ENCODE measurements at places on chromosomes 5 and 9.

DNA sequence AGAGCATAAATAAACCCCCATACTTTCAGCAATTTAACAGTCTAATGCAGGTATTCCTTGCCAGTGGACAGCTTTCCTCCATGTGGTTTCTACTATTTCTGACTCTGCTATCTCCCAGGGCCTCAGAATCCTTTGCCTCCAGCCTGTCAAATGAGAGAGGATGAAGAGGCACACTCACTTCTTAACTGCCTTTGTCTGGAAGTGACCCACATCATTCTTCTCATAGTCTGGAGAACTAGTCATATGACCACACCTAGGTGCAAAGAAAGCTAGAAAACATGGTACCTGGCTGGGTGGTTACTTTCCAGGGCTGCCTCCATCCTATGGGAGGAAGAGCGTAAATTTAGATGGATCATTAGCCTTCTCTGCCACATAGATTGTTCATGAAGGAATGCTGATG is 22.5 kb downstream of the PALM2AKAP2 start:
- DNase-seq = no peak

DNA sequence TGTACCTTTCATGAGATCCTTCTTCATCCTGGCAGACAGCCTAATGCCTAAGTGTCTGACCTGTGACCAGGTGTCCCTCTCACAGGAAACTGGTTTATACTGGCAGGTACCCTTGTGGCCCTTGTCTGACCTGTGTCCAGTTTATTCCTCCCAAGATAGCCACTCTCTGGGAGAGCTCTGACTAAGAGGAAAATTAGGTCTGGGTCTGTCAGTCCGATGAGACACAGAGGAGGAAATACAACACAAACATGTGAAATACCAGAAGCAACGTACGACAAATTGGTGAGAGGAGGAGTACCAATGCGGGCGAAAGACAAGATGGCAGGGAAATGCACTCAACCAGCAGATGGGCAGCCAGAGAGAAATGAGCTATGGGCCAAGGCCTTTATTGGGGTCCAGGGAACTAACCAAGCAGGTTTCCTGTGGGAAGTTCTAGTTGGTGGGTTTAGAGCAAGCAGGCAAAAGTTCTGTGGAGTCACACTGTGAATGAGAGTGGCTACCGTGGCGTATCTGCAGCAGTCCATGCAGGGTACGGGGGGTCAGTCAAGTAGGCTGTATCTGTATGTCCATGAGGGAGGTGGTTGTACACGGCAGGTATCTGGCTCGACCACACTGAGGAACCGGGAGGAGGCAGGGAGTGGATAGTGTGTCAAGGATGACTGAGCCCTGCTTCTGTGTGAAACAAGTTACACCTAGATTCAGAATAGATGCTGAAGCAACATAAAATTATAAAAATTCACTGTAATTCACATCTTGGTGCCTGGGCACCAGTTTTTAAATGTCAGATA is 109.0 kb downstream of the MLLT3 start:
- no peak for DNase-seq

GRCh38 chr9:99140685-99141314 is 35.9 kb downstream of the TGFBR1 start:
- peak; percentile 67 for DNase-seq

GRCh38 chr9:128863647-128864046 is 18.1 kb downstream of the KYAT1 start:
- DNase-seq = peak; percentile 81

- peak; percentile 2 for DNase-seq
Measured at GRCh38 chr5:35741126-35741716, 115.5 kb upstream of the IL7R start.

- DNase-seq = no peak
Measured at GRCh38 chr5:162474239-162474638, 406.7 kb downstream of the GABRG2 start.

DNA sequence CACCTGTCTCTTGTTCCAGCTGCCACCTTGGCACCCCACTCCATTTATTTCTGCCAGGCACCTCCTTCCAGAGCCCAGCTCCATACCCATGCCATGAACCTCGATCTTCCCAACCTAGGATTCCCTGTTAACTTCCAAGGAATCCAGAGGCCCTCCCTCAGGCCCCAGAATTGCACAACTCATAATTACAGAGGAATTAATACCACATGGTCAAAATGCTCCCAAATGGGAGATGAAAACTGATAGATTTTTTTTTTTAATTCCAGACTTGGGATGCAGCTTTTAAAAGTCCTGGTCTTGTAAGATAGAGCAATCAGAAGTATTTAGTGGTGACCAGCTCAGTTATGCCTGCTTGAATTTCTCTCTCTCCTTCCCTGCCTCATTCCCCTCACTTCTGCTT is 96.2 kb upstream of the CCDC112 start:
- no peak for DNase-seq

GRCh38 chr5:38424148-38425060 is 132.0 kb downstream of the LIFR start:
- DNase-seq = no peak

- no peak for DNase-seq
Measured at GRCh38 chr9:138025417-138025816, 147.8 kb downstream of the CACNA1B start.

DNA sequence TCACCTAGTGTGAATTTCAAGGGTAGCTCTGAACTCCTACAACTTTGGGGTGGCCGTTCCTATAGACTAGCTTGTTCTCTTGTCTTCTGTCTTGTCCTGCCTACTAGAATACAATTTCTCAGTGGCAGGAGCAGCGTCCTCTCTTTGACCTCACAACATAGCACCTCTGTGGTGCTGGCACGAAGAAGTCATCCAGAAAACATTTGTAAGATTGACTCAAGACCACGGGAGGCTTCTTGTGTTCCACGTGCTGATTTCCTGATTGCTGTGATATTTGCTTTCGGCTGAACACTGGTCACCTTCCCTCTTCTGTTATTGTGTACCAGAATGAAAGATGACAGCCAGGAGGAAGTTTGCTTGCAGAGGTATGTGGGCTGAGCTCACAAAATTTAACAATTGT is 27.0 kb downstream of the SLC1A1 start:
- no peak for DNase-seq

DNA sequence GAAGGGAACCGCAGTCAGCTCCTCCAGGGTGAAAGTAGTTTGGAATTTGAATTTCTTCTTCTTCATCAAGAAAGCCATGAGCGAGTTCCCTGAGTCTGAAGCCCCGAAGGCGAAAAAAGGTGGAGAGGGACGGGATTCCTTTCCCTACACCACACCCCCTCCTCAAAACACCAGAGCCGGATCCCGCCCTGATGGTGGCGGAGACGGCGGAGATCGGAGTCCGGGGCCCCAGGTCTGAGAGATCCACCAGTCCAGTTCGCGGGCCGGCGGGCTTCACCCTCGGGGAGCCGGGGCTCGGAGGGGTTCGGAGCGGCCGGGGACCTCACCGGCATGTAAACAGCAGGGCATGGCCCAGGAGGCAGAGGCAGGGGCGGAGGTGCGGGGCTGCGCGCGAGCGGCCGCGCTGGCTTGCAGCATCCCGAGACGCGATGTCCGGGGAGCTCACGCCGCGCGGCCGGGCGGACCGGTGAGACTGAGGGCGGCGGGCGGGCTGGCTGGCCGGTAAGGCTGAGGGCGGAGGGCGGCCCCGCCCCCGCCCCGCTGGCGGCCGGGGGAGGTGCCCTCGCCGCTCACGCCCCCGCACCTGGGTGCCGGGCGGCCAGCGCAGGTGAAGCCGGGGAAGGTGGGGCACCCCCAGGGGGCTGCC is 606 bp downstream of the EEIG1 start:
- peak; percentile 47 for DNase-seq

- peak; percentile 24 for DNase-seq
Measured at GRCh38 chr5:141077826-141078225, 16.6 kb upstream of the PCDHB2 start.

GRCh38 chr5:124842725-124843595 is 96.5 kb upstream of the ZNF608 start:
- no peak for DNase-seq

- no peak for DNase-seq
Measured at GRCh38 chr9:110995420-110996340, 42.6 kb downstream of the LPAR1 start.

GRCh38 chr5:39948867-39949468 is 524.2 kb upstream of the DAB2 start:
- peak; percentile 81 for DNase-seq

GRCh38 chr9:21579247-21579671 is 97.1 kb upstream of the IFNE start:
- no peak for DNase-seq

DNA sequence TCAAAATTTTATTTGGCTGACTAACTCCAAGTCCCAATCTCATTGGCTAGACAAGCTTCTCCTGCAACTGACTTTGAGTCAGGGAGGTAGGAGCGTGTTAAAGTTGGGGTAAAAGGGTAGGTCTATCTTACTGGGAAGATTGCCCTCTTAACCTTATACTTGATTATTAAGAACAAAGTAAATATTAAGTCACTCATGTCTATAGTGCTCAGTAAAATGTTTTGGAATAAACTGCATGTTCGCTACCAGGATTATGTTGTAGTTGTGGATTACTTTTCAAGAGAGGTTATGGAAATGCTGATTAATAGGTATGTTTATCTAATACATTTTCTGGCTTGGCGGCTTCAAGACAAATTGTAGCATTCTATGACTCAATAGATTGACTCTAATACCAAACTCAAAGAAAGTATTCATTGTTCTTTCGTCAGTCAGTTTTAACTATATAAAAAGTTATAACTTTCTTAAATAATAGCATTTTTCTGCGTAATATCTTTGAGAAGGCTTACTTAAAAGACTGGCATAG is 539.1 kb downstream of the PSAT1 start:
- DNase-seq = no peak

GRCh38 chr9:116594547-116594946 is 92.6 kb upstream of the TRIM32 start:
- DNase-seq = no peak

GRCh38 chr9:124810663-124811355 is 33.9 kb downstream of the OLFML2A start:
- no peak for DNase-seq

DNA sequence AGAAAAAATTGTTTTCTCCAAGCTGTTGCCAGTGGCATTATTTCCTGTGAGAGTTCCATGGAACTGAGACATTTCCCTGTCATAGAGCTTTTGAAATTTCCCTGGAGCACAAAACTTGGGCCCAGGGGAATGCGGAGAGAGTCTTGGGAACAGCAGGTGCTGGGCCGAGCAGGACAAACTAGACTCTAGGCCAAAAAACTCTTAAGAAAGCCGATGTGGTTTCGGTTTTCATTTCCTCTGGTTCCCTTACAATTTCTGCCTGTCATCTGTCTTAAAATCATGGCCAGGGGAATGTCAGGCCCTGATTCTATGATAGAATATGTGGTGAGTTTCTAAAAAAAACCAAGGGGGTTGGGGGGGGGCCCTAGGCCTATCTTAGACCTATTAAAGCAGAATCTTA is 4.6 kb downstream of the SLC35A4 start:
- DNase-seq = no peak

DNA sequence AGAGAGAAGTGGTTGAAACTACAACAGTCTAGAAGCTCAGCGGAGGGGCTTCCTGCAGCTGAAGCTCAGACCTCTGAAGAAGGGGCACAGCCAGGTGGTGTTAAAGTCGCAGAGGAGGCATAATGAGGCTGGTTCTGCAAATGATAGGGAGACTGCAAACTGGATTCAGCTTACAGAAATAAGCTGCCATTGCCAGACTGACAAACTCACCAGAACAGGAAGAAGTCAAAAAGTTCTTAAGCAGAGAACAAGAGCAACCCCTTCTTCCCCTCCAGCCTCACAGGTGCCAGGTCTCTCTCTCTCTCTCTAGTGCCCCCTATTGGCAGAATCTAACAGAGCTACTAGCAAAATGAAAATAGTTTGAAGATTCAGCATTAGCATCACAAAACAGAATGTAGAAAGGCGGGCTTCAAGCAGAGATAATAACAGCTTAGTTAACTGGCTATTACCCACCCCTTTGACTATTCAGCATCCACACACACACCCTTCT is 76.7 kb downstream of the GRAMD2B start:
- DNase-seq = peak; percentile 61

DNA sequence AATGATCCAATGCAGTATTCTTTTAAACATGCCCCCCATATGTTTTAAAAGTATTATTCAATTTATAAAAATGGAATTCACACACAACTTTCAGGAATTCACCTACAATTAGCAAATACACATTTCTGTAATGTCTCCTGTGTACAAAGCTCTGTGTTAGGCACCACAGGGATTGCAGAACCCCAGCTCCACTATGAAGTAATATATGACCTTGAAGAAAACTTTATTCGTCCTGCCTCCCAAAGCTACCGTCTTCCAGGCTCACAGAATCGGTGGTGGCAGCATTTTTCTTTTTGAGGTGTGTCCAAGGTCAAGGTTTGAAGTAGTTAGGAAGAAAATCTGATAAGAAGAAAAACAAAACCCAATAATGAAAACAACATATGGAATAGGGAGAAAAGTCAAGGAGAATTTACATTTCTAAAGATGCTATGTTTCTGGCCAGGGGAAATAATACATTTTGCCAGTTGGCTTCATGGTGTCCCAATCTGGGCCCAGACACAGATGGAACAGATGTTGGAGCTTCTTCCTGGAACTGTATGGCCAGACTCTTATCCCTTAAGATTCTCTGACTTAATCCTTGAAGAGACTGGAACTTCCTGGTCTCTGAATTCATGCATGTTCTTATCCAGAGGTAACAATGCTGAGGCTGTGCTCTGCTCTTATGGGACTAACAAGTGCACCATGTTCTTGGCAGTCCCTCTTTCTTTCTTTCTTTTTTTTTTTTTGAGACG is 22.0 kb upstream of the LVRN start:
- peak; percentile 19 for DNase-seq

DNA sequence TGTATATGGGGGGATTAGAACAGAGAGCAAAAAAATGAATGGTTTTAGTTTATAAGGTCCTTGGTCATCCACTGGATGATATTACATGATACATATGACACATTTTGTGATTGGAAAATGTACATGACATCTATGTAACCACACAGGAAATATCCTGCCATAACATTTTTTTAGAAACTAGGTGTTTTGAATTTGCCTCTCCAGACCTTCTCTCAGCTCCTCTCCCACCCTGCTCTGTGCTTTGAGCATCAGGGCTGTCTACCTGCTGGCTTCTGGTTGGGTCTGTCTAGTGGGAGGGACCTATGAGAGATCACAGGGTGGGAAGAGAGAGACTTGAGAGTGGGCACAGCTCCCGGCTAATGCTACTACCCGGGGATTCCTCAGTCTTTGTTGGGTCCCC is 24.4 kb downstream of the AKNA start:
- DNase-seq = no peak
